Effector CD8-positive, alpha-beta T cell (primary cell): ENCODE measurements at places on chromosomes 3 and 15.
A peak's percentile ranks its signal among the peaks of the same experiment; 100 is the strongest.

DNA sequence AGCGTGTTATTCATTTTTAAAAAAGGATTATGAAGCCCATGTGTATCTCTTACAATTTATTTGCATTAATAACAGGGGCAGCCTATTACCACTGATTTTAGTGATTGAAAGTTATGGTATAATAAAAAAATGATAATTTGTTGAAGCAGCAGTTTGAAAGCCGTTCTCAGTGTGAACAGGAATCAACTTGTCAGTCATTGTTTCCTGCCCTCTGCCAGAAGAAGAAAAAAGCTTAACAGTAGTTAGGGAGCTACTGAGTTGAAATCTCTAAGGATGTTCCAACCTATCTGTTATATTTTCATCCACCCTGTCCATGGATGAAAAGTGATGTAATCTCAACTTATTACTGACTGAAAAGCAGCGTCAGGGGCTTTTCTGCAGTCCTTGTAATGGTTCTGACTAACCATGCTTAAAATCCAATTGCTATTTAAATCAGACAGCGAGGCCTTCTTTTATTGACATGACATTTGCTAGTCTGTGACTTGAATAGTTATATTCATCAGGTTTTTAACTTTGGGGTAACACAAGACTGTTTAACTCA, 486.7 kb downstream of the ROBO2 start:
- no peak for DNase-seq

DNA sequence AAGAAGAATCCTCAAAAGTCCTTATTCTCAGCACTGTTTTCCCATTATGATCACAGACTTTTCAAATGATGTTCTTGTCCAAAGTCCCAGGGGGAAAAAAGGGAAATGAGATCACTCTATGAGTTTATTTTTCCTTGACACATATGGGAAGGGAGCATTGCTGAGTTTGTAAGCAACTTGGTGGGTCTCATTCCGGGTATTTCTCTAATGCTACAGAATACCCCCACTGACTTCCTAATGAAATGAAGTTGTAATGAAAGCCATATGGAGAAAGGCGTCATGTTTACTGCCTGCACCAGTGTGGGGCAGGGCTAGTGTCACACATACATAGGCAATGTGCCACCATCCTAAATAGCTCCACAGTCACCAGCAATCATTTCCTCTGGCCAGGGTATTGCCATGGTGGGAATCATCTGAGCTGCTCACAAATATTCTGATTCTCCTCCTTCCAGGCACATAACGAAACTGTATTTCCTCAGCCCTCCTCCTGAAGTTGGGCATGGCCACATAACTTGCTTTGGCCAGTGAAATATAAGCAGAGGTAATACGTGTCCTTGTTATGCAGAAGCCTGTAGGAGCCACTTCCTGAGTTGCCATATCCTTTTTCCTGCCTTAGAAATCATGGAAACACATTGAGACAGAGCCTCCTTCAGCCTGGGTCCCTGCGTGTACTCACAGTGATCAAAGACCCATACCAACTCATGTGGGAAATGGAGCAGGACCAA, 41.0 kb upstream of the C15orf61 start:
- no peak for DNase-seq

DNA sequence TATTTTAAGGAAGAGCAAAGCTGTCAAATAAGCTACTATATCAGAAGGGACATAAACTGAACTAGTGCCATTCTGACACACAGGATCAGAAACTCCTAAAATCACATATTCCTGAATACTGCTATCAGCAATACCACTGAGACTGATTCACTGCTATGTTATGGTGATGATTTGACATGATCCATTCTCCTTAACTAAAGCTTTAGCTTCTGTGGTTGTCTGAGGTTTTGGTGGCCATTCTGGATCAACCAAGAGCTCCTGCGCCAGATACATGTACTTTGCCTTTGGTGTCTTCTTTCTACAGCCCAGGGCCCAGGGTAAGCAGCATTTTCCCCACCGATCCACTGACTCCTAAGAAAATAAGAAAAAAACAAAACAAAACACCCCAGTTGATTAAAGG, 6.7 kb upstream of the GP5 start:
- no peak for DNase-seq

DNA sequence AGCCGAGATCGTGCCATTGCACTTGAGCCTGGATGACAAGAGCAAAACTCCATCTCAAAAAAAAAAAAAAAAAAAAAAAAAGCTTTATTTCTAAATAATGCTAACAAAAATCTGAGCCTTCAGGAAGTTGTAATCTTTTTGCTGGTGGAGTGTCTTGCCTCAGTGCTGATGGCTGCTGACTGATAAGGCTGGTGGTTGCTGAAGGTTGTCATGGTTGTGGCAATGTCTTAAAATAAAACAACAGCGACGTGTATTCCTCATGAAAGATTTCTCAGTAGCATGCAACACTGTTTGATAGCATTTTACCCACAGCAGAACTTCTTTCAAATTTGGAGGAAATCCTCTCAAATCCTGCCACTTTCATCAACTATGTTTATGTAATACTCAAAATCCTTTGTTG, 77.4 kb upstream of the PTPRG start:
- DNase-seq = no peak

DNA sequence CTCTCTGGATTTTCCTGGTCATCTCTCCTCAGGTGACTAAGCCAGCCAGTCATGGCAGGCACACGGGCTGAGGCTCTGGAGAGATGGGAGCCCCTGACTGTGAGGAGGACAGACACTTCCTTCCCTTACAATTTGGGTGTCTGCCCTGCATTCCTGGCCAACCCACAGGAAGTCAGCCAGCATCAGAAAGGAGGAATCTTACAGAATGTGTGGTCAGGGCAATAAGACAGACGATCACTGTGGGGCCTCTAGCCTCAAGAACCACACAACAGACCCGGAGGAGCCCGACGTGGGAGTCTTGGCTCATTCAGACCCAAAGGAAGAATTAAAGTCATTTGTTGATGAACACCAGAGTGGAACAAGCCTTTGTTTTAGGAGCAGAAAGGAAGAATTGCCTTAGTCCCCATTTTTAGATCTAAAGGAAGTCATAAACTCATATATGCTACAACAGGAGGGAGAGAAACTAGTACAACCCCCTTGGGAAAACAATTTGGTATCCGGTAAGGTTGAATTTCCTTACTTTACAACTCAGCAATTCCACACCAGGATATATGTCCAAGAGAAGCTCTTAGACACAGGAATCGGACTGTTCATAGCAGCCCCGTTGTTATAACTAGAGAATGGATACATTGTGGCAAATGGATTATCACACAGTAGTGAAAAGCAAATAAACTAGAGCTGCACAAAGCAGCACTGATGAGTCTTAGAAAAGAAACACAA, 62.2 kb downstream of the ABTB1 start:
- DNase-seq = no peak

DNA sequence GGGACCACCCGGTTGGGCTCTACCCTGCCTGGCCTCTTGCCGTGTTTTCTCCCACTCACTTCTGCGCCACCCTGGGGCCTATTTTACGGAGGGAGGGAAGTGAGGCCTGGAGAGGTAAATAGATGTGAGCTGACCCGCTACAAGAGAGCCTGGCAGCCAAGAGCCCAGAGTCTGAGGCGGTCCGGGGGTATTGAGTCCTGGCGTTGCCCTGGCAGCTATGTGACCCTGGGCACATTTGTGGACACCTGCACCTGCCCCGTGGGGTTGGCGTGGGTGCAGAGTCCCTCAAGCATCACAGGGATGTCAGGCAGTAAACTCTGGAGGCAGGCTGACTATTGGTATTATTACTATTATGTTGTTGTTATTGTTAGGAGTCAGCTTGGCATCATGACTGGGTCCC, 85.7 kb downstream of the FBLN2 start:
- DNase-seq = no peak

GRCh38 chr3:50338965-50339364, 1.7 kb downstream of the RASSF1 start:
- no peak for DNase-seq

- DNase-seq = no peak
Observed at GRCh38 chr3:120894316-120895057, 13.5 kb upstream of the STXBP5L start.

- peak; percentile 89 for DNase-seq
Observed at GRCh38 chr3:138329127-138329983, at the start of gene NME9. Gene NME9 (minus strand): TSS chr3:138329851. CDS start chr3:138329335, 516 bp downstream.

- no peak for DNase-seq
Observed at GRCh38 chr3:110881069-110881468, 190.5 kb upstream of the NECTIN3 start.

DNA sequence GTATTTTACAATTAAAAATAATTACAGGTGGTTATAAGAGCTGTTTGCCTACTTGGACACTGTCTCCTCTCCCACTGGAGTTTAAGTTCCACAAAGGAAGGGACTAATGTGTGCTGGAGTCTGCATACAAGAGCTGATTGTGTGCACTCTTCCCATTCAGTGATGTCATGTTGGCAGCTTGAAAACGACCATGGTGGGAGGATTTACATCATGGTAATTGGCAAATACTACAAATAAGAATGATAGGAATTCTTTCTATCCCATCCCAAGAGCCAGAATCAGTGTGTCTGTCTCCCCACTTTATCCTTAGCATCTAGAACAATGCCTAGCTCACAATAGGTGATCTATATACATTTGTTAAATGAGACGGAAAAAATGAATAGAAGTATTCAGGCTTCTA, 14.1 kb downstream of the ITGA11 start:
- no peak for DNase-seq

- DNase-seq = no peak
Observed at GRCh38 chr3:129398803-129399144, 29.7 kb downstream of the EFCAB12 start.

DNA sequence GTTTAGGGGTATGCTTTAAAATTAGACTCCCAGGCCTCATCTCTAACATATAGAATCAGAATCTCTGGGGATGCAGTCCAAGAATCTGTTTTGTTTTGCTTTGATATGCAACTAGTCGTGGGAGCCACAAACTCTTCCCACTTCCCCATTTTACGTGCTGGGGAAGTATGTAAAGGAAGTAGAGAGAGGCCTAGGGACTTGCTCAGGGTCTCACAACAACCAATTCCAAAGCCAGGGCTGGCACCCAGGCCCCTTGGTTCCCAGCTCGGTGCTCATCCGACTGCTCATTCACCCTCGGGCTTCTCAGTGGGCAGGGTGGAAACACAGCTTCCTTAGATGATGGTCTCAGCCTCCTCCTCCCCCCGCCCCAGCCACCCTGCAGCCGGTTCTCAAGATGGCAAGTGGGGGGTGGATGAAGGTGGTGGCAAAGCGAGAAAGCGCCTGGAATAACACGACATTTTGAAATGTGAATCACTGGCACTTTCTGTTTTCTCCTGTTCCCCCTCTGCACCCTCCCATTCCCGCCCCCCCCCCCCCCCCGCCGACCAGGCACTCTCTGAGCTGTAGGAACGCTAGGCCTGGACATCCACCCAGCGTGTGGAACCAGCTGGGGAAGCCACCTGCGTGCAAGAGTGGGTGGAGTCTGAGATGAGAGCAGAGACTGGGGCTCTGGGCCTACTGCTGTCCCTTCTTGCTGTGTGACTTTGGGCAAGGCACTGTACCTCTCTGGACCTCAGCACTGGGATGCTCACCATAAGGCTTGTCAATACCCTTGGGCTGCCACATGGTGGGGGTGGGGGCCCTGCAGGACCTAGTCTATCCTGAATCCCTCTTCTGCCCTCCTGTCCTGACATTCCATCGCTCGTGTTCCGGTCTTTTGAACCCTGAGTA, 214.5 kb downstream of the RPLP1 start:
- DNase-seq = no peak

DNA sequence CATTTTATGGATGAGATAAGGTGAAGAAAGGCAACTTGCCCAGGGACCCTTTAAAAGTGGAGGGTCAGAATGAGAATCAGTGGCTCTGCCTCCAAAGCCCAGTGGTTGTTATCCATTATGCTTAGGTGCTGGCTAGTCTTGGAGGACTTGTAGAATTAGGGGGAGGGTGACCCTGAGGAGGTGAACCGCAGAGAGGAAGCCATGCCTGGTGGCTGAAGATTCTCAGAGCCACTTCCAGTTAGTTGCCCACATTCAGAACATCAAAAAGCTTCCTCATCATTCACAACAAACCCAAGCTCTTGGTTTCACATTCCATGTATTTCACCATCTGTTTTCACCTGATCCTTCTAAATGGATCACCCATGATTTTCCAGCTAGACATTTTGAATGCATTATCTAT, 11.2 kb downstream of the EBLN2 start:
- DNase-seq = no peak

- no peak for DNase-seq
Observed at GRCh38 chr3:14329842-14330241, 72.6 kb upstream of the SLC6A6 start.

GRCh38 chr3:42539871-42540714, 37.6 kb downstream of the VIPR1 start:
- DNase-seq = peak; percentile 55

DNA sequence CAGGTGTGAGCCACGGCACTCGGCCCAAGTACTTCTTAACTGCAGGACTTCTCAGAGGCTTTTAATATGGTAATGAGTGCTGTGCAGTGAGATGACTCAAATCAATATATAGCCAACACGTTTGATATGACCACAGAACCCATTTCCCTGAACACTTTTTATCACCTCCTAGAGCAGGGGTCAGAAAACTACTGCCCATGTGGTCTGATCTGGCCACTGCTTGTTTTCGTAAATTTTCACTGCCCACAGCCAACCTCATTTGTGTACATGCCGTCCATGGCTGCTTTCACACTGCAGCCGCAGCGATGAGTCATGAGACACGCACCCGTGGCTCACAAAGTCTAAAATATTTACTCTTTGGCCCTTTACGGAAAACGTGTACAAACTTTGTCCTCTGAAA, 179.2 kb downstream of the RORA start:
- DNase-seq = no peak

DNA sequence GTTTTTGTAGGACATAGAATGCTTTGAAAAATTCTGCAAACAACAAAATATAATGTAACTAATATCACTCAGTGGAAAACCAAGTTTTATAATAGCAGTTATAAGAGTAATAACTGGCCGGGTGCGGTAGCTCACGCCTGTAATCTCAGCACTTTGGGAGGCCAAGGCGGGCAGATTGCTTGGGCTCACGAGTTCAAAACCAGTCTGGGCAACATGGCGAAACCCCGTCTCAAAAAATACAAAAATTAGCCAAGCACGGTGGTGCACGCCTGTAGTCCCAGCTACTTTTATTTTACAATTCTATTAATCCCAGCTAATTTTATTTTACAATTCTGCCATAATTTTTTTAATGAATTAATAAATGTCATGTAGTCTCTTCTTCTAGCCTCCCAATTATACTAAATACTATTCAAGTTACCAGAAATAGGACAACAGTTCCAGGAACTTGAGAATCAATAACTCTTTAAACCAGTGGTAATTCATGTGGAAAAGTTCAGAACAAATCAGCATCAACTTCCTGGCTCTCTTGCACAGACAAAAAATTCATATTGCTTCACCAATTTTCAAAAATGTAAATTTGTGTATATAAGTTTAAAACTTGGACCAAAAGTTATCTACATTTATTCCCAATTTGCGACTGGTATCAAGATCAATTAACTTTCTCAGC, 2.2 kb downstream of the DENND4A start:
- DNase-seq = no peak
